ENCODE measurements at places on chromosomes 6 and 20. TPM values are rescaled to one million over a fixed set of nuclear protein-coding genes. Genes with fewer than 3 reads are reported as not detected.

- no peak for DNase-seq
- H3K36me3 ChIP-seq, result no peaks in the 10 kb centered on the region
- peak overlapping the region; percentile 73 for H3K27ac ChIP-seq
- H3K4me1 ChIP-seq, result peaks cover 41% of the 10 kb centered on the region
These were observed 207.4 kb downstream of the FNDC1 start for GRCh38 chr6:159376516-159377158.

DNA sequence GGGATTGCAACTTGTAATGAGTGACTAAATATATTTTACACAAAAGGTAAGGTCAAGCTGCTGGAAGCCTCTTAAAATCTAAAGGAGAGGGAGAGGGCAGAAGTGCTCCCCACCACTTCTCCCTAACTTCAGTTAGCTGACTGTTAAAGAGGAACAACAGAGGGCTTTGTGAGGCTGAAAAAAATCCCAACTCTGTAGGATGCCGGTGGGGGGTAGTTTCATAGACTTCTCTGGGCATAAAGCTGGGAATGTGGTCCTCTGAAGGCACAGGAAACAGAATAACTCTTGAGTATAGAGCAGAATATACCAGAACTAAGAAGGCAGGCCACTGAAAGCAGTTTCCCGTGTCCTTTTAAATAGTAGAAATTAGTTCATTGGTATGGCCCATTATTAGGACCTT, 71.6 kb downstream of the KIF6 start:
- H3K4me3 ChIP-seq, result no peak overlapping the region
- no peaks in the 10 kb centered on the region for H3K27me3 ChIP-seq
- H3K36me3 ChIP-seq, result no peaks in the 10 kb centered on the region
- no peaks in the 10 kb centered on the region for H3K4me1 ChIP-seq
- no peak for DNase-seq
- H3K27ac ChIP-seq, result no peak overlapping the region

DNA sequence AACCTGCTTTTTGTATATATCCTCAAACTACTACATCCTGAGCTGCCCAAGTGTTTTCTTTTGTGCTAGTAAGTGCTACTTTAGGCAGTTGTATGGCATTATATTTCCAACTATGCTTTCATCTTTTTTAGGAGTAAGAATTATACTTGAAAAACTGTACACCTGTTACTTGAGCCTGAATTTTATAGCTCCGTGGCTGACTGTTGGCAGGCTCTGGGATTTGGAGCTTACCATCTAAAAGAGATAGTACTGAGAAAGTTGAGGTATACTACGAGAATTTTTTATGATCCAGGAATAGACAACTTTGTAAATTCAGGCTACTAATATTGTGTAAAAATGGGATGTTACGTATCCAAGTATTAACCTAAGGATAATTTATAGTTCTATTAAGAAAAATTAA, 32.4 kb downstream of the RNF217 start:
- no peak overlapping the region for H3K4me3 ChIP-seq
- DNase-seq, result no peak
- H3K27ac ChIP-seq, result no peak overlapping the region
- no peaks in the 10 kb centered on the region for H3K27me3 ChIP-seq

DNA sequence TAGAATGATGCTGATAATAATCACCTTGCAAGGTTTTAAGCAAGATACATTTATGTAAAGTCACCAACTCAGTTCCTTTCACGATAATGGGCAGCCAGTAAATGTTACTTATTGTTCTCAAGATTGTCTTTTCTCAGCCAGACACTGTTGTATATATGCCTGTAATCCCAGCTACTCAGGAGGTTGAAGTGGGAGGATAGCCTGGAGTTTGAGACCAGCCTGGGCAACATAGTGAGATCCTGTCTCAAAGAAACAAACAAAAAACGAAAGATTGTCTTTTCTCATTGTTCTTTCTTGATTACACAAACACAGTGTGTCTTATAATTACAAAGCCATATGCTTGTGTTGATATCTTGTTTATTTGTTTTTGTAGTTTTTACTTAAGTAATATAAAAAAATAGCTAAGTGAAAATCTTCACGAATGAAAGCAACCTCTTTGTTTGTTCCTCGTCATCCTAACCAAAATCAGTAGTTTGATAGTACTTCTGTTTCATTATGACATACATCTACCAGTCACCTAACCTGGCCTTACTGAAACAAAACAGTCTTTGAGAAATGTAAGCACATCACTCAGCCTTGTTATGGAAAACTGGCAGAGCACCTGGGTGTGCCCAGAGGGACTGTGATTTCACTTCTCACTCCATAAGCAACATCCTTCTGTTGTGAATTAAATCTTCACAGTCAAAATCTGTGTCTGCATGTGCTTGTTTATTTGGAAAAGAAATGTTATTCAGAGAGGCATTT, 436.2 kb upstream of the SOX4 start:
- no peaks in the 10 kb centered on the region for H3K27me3 ChIP-seq
- H3K36me3 ChIP-seq, result no peaks in the 10 kb centered on the region
- DNase-seq, result no peak
- no peak overlapping the region for H3K4me3 ChIP-seq
- no peaks in the 10 kb centered on the region for H3K4me1 ChIP-seq

LCA5 gene
- 7.2 TPM for total RNA-seq

PXDC1 gene
- 310 TPM for total RNA-seq
